Activated T-cell treated with anti-CD3 and anti-CD28 coated beads, Interleukin-2, amount 50 U/mL, for 4 hours (primary cell): ENCODE measurements at places on chromosomes 1 and 21.

DNA sequence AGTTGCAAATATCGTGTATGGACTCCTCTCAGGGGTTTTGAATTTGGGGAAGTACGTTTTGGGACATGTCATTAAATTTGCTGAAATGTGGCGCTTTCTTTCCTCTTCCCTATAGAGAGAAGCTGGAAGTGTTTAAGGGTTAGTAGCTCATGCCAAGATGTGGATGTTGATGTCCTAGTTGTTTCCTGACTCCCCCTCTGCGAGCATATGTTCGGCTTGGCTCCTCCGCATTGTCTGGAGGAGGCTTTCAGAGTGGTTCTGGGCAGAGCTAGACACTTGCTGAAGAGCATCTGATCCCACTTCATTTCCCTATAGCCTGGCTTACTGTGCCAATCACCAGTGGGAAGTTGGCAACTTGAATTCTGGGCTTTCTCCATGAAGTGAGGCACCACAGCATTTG, 347.4 kb upstream of the B3GALT2 start:
- DNase-seq: no peak

DNA sequence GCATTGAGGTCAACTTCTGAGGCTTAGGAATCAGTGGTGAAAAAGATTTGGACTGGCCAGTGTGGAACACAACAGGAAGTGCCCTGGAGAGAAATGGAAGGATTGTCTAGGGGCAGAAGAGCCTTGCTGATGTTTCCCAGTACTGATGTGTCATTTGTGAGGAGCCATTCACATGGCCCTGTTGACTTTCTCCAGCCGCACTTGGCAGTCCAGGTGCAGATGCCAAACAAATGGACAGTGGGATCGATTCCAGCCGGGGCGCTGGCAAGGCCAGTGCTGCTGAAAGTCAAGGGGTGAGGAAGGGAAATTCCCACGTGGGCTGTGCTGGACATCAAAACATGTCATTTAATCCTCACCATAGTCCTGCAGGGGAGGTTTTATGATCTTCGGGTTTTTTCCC, 4.9 kb upstream of the TRIM63 start:
- no peak for DNase-seq

DNA sequence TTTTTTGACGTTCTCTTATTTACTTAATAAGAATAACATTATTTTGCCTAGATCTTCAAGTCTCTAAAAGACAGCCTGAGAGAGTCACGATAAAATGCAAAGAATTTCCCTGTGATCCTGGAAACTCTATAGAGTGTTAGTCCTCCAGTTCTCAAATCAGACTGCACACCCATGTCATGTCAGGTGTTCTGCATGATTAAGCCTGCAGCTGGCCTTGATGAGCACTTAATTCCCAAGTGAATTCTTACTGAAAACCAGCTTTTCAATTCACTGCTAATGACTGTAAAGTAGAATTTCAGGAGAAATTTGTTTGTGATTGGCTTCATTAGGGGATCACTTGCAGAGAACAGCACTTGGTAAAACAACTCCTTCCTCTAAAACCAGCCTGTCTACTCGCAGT, 41.9 kb downstream of the CHML start:
- no peak for DNase-seq

DNA sequence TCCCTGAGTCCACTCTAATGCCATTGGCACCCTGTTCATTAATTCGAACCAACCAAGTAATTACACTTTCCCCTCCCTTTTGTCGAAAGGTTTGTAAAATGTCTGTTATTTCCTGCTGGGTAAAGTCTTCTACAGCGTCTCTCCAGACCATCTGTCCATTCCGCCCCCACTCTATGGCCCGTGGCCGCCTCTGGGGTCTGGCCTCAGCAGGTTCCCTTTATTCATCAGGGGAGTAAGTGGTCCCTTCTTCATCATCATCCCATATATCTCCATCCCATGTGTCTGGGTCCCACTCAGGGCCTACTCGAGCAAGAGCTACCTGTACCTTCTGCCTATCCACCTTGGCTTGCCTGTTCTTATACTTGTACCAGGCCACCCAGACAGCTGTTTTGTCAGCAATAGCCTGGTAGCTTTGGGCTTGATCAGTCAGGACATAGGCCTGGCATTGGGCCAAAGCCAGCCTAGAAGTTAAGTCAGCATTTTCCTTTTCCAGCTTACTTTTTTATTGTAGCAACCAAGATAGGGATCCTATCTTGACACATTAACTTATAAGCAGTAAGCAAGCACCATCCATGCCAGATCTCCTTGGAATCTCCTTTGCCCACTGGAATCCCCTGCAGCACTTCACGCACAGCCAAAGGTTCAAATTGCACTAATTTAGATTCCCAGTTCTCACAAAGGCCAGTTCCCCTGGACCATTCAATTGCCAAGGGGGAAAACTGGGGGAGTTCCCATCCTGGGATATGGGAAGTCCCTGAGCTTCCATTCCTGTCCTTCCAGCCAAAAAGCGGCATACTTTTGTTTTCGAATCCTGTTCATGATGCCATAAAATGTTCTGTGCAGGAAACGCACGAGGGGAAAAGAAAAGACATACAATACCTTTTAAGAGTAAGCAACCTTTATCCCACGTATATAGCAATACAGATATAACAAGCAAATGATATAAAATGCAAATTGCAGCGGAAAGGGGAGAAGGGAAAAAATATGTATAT, 6.6 kb upstream of the STUM start:
- no peak for DNase-seq

- no peak for DNase-seq
These were observed 872 bp downstream of the TSTD1 start for GRCh38 chr1:161037661-161038522.

DNA sequence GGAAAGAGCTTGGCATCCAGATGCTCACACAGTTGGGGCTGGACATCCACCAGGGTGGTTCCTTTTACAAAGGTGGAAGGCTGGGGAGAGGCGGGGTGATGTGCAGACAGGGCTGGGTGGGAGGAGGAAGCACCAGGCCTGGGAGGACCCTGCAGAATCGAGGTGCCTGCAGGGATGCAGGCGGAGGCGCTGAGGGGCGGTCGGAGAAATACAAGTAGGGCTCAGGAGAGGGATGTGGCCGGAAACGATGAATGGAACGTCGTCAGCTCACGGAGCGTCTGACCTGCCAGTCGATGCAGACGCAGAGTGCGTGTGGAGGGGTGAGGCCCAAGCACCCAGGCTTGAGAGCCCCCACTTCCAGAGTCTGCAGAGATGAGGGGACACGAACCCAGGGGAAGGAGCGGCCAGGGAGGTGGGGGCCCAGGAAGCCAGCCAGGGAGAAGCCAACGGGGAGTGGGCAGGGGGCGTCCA, 63.4 kb downstream of the TRIM11 start:
- DNase-seq: no peak

- DNase-seq: no peak
These were observed 14.7 kb downstream of the MDM4 start for GRCh38 chr1:204530932-204531331.

GRCh38 chr1:22804406-22804805, 93.8 kb downstream of the EPHB2 start:
- no peak for DNase-seq

DNA sequence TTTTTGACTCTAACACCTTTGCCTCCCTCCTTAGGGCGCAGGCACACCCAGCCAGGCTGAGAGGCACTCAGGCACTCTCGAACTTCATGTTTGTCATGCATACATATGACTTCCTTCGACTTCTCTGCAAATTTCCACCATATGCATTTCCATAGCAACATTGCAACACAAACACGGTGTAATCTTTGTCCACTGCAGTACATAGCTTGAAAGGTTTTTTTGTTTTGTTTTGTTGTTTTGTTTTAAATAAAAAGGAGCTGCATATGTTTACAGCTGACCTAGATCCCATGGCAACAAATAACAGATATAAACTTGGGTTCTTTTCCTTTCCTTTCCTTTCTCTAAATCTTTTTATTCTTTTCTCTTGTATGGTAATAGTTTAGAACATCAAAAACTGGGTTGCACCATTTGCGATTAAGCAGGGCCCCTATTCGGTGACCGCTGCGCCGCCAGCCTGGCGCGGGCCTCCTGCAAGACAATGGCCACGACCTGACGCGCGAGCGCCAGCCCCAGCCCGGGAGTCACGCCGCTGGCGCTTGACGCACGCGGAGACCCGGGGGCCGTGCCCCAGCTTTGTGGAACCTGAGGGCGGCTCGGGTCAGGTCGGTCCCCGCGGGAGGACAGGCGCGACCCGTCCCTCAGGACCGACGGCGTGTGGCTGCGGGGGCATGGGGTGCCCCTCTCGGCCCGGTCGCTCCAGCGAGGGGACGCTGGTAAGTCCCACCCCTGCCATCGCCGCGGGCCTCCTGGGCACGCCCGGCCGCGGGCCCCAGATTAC, 35.2 kb downstream of the CCN1 start:
- no peak for DNase-seq

- DNase-seq: no peak
These were observed 358.5 kb downstream of the GPATCH2 start for GRCh38 chr1:217272385-217272784.

DNA sequence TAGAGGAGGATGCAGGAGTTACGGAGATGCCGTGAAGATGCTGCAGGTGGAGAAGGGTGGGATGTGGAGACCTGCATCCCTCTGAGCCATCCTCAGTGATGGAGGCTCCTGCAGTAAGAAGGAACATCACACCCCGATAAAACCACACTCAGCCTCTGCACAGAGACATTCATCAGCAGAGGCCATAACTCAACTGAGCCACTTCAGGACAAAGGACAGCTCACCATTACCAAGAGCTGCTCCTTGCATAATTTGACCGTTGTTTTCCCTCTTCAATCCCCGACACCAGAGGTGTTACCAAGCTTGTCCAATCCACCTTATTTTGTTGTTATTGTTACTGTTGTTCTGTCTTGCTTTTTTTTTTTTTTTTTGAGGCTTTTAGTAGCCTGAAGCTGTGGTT, 543.9 kb downstream of the AJAP1 start:
- DNase-seq: no peak

GRCh38 chr1:198117267-198117666, 39.5 kb upstream of the NEK7 start:
- no peak for DNase-seq

- DNase-seq: no peak
These were observed 109.3 kb downstream of the NTNG1 start for GRCh38 chr1:107250169-107250568.

DNA sequence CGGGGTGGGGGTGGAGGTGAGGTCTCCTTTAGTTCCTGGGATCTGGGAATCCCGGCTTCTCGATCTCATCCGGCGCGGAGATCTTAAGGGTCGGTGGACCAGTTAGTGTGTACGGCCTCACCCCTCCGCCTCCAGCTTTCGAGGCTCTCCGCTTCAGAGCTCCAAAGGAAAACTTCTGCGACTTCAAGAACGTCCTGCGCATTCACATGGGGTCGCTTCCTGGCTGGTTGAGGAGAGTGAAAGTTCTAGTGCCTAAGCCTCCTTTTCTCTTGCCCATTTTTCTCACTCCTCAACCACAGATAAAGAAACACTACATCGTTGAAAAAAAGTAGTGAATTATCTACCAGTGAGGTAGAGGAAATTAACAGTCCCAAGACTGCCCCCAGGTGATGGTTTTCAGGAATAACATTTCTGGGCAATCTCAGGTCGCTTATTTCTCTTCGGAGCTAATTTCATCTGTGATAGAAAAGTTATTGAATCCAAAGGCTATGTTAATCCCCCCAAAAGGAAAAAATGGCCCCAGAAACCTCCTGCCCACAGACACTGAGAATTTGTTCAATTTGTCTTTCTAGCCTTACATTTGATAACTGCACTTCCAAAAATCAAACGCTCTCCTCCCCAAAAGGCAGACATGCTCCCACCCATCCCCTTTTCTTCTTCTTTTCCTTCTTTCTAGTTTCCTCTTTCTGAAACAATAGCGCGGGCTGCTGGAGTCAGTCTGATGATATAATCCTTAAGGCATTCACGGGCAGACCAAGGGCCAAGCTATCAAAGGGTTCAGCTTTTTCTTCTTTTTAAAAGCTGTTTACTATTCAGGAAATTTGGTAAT, 20.6 kb upstream of the TBX15 start:
- no peak for DNase-seq

DNA sequence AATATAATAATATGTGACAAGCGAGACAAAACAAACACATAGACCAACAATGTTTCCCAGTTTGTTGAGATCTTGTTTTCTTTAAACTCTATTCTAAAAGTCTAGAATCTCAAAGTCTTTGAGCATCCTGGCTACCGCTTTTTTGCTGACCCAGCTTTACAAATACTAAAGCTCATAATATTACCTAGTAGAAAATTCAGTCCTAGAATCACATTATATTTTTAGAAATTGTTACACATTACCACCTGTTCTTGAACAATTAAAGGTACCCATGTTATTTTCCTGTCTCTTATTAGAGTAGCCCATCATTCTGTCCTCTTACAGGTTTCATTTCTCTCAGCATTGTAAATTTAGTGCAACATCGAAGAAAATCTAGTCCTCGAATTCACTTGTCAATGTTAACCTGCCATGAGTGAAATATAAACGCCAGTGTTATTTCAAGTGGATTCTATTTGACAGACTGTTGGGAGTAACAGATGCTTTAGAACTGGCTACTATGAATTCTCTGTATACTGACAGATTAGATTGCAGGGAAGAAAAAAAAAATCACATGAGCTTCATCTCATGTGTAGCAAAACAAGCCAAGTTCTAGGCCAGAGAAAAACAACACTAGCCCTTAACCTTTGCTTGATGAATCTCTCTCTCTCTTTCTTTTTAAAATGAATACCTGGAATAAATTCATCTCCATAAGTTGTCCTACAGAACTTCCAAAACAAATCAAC, 851.2 kb upstream of the ADAMTS5 start:
- DNase-seq: no peak

DNA sequence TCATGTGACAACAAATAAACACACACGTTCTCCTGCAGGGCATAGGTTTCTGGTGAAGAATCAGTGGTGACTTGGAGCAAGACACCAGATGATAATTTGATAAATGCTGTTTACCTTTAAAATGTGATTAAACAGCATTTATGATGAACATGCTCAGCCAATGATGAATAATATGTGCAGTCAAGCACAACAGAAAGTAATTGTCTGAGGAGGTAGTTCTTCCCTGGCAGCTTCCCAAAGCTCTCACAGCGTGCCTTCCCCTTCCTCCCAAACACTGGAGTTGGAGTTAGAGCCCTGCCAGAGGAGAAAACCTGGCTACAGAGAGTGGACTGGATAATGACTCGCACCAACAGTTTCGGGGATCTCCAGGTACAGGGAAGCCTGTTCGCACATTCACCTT, 463.5 kb downstream of the SMYD3 start:
- DNase-seq: no peak

GRCh38 chr1:194367121-194367520, 1180.7 kb upstream of the B3GALT2 start:
- DNase-seq: no peak

DNA sequence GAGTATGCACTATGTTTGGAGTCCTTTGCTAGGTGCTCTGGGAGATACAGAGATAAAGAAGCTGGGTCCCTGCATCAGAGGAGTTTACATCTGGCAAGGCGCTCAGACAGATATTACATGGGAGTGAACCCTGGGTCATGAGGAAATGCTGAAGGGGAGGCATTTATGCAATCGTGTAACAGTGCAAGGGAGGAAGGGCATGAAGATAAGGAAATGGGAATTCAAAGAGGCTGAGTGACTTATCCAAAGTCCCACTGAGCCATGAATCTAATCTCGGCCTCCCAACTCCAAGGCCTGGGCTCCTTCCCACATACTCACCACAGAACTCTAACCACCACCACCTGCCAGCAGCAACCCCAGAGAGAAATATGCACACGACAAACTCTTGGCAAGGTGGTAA, 51.6 kb downstream of the FAM163A start:
- no peak for DNase-seq
